ENCODE measurements at places on chromosomes 4 and X.

GRCh38 chr4:85793233-85793585 is 318.3 kb downstream of the ARHGAP24 start:
- DNase-seq = no peak

- DNase-seq = no peak
Measured at GRCh38 chr4:86926435-86927086, 8.2 kb upstream of the AFF1 start.

DNA sequence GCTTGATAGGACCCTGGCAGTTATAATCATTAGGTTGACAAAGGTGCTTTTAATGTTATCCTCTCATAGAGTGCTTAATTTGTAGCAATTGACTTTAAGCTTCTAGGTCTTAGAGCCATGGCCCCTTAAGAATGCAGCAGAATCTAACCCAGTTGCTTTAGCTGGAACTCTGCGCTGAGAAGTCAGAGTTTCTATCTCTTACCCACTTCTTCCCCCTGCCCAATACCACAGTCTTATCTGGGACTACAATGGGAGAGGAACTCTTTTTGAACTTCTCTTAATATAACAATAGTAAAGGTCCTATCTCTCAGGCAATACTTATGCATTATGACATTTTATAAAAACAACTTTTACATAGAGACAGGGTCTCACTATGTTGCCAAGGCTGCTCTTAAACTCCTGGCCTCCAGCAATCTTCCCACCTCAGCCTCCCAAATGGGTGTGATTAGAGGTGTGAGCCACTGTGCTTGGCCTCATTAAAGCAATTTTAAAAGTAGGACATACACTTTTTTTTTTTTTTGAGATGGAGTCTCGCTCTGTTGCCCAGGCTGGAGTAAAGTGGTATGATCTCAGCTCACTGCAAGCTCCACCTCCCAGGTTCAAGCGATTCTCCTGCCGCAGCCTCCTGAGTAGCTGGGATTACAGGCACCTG is 1.8 kb downstream of the TLR10 start:
- no peak for DNase-seq

DNA sequence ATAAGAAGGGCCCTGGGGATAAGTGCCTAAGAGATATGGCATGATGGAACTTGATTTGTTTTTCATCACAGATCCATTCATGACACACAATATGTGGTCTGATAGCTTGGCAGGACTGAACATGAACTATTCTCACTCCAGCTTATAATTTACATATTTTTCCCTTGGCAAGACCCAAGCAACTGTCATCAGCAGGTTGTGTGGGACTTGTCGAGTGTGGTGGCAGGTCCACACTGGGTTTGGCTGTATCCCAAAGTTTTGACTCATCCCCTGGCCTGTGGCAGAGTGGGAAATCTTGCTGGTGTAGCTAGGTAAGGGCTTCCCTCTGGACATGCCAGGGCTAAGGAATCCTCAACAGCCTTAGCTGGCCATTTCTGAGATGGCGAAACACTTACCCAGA is 81.0 kb upstream of the STIM2 start:
- DNase-seq = no peak

- DNase-seq = no peak
Measured at GRCh38 chr4:67234296-67234695, 311.0 kb downstream of the CENPC start.

DNA sequence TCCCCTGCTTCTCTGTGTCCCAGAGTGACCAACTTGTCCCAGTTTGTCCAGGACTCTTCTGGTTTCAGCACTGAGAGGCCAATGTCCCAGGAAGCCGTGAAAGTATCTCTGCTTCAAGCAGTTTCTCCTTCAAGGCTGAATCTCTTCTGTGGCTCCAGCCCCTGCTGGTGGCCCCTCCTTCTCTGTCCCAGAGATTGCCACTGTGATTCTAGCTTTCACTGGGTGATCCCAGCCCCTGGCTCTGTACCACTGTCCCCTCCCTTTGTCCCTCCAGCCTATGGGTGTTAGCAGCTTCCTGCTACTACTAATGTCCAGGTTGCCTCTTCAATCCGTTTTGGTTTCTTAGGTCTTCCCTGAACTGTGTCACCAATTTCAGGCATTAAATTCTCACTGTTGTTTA is 70.5 kb downstream of the SOX3 start:
- DNase-seq = no peak

GRCh38 chr4:127648061-127648460 is 15.3 kb downstream of the INTU start:
- no peak for DNase-seq

- DNase-seq = peak; percentile 41
Measured at GRCh38 chrX:40151211-40152172, 53.7 kb upstream of the BCOR start.

- DNase-seq = no peak
Measured at GRCh38 chr4:90419124-90419711, 292.0 kb downstream of the CCSER1 start.

DNA sequence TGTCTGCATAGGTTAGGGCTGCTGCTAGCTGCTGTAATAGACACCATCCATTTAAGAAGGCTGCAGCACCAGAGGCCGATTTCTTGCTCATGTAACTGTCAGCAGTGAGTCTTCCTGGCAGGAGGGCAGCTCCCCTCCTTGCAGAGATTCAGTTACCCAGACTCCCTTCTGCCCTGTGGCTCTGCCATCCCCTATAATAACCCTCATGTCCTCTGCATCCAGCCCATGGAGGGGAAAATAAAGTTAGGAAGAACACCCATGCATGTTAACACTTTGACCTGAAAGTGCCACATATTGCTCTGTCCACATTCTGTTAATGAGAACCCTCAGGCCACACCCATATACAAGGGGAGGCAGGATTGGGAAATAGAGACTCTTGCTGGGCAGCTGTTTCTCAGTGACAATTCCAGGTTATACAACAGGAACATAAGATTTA is 5.4 kb downstream of the STBD1 start:
- no peak for DNase-seq

- DNase-seq = no peak
Measured at GRCh38 chr4:123159479-123159878, 237.1 kb upstream of the NUDT6 start.

- DNase-seq = no peak
Measured at GRCh38 chr4:13209600-13209999, 274.5 kb downstream of the RAB28 start.

- DNase-seq = no peak
Measured at GRCh38 chr4:175371091-175371490, 441.0 kb downstream of the GPM6A start.

GRCh38 chr4:55303760-55304165 is 42.3 kb upstream of the SRD5A3 start:
- DNase-seq = no peak

DNA sequence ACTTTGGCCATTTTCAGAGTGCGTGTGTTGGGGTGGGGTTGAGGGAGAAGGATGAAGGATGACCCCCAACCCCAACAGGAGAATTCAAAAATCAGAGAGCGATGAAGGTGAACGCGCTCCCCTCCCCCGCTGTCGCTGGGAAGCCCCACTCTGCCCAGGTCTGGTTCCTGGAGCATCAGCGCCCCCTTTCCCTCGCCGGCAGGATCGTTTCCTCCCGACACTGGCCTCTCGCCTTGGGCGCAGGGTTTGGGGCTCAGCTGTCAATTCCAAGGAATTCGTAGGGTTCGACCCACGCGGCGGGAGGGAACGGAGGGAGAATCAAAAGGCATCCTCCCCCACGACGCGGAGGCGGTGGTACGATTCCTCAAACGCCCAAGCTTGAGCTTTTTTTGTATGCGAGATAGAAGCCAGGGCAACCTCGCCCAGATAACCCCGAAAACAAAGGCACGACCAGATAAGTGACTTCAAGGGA is 1.0 kb upstream of the PDGFRA start:
- peak; percentile 76 for DNase-seq

DNA sequence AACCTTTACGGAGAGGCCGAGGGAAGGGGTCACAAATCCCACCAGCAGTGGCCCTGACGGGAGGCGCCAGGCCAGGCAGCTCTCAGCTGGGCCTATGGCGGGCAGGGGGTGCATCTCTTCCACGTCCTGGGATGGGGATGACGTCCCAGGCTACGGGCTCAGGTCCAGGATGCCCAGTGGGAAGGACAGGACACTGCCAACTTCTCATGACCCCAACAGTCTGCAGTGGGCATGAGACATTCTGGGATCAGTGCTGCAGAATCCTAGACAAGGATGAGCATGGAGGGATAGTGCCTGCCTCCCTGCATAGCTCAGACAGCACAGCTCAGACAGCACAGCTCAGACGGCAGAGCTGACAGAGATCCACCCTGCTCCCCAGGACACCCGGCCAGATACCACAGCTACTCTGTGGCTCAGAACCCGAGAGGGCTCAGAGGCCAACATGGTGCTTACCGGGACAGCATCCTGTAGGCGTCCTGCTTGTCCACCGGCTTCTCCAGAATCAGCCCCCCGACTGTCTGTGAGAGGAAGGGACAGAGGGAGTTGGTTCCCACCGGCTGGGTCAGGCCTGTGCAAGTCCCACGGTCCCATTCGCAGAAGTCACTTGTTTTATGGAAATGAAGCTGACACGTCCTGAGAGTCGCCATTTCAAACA is 17.3 kb downstream of the ASMTL start:
- DNase-seq = no peak

DNA sequence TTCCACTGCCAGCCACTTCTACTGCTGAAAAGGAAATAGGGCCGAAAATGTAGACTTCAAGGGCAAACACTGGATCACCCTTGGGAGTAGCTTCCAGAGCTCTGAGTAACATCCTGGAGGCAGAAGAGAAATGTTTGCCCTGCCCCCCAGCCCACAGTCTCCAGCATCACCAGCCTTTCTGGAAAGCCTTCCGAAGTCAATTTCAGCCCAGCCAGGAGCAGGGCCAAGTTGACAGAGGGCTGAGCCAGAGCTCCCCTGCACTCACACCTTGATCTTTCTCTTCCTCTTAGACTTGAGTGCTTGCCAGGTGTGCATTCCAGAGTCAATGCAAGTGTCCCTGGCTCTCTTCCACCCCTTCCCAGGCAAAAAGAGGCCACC is 35.2 kb downstream of the SLC25A5 start:
- DNase-seq = no peak

GRCh38 chr4:137967480-137968190 is 274.5 kb downstream of the SLC7A11 start:
- DNase-seq = no peak

Measured in mesothelial cell of epicardium (in vitro differentiated cells).